Fibroblast of villous mesenchyme (primary cell): ENCODE measurements at places on chromosomes 11 and 22. TPM values are rescaled to one million over a fixed set of nuclear protein-coding genes. Genes with fewer than 3 reads are reported as not detected.

- no peak for DNase-seq
Measured at GRCh38 chr11:2791521-2792380, 92.0 kb upstream of the KCNQ1OT1 start.

DNA sequence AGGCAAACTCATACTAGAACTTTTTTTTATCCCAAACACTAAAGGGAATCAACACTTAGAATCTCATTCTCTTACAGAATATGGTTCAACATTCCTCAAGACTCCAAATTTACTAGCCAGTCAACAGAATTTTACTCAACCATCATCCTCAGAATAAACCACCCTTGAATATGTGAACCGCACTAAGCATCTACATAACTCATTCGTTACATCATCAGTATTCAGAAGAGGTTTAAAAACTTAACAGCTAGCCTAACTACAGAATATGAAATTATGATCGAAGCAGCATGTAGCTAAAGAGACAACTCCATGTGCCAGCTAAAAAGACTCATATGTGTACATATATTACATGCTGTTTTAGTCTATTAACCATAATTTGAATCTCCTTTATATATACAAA, 47.9 kb downstream of the CLDN25 start:
- DNase-seq: no peak

GRCh38 chr11:79039122-79039521, 401.7 kb downstream of the TENM4 start:
- DNase-seq: no peak

- no peak for DNase-seq
Measured at GRCh38 chr11:44450295-44450932, 115.0 kb upstream of the CD82 start.

GRCh38 chr22:17113600-17113999, 7.6 kb downstream of the TMEM121B start:
- DNase-seq: no peak

Gene OR51I1
- total RNA-seq: under 0.01 TPM in 1 of 2 replicates, not detected in the other

Gene CDCA5
- total RNA-seq: 7.4 and 15.5 TPM in 2 replicates

Gene SLC5A12
- 0.43 and 1.3 TPM in 2 replicates for total RNA-seq
